T-helper 17 cell (primary cell): ENCODE measurements at places on chromosomes 11 and 22. TPM values are rescaled to one million over a fixed set of nuclear protein-coding genes. Genes with fewer than 3 reads are reported as not detected.

MRGPRX4 gene
- total RNA-seq, result not detected

CCDC116 gene
- 0.13 TPM for total RNA-seq

IL10RA gene
- total RNA-seq, result 274 TPM

KDM4D gene
- 0.27 TPM for total RNA-seq

MPPED2 gene
- 0.42 TPM for total RNA-seq

MPZL3 gene
- 24.5 TPM for total RNA-seq

GLYAT gene
- total RNA-seq, result not detected

CFAP300 gene
- not detected for total RNA-seq

MAP6 gene
- 0.18 TPM for total RNA-seq

RCOR2 gene
- total RNA-seq, result not detected

NLRP6 gene
- 4.3 TPM for total RNA-seq

SMTNL1 gene
- total RNA-seq, result not detected

CASP5 gene
- total RNA-seq, result not detected

TOP3B gene
- total RNA-seq, result 55.5 TPM

OR52E8 gene
- total RNA-seq, result not detected

BLID gene
- total RNA-seq, result not detected

SLC22A8 gene
- not detected for total RNA-seq

PRG3 gene
- not detected for total RNA-seq

KCNJ11 gene
- total RNA-seq, result 0.26 TPM

LYVE1 gene
- not detected for total RNA-seq

PATE2 gene
- total RNA-seq, result not detected

PANX3 gene
- not detected for total RNA-seq

CXCR5 gene
- 15.0 TPM for total RNA-seq

PRR5 gene
- total RNA-seq, result 51.8 TPM

MUC6 gene
- total RNA-seq, result not detected

SLC35E4 gene
- 3.8 TPM for total RNA-seq

VPREB1 gene
- not detected for total RNA-seq

PAX6 gene
- total RNA-seq, result not detected

ATG2A gene
- 161 TPM for total RNA-seq

EMID1 gene
- total RNA-seq, result not detected

OR4C11 gene
- not detected for total RNA-seq

OR52I1 gene
- total RNA-seq, result not detected

BIK gene
- 2.3 TPM for total RNA-seq

SHANK3 gene
- not detected for total RNA-seq

SYNGR1 gene
- total RNA-seq, result 0.47 TPM

POTEH gene
- not detected for total RNA-seq

SCN4B gene
- total RNA-seq, result not detected

KRTAP5-11 gene
- total RNA-seq, result not detected

MUC2 gene
- not detected for total RNA-seq

TEX54 gene
- total RNA-seq, result not detected

IPO7 gene
- total RNA-seq, result 59.5 TPM

GAS2L1 gene
- 32.6 TPM for total RNA-seq
